NCI-H1930 (cell line): ENCODE measurements at places on chromosomes 3 and 15.

- DNase-seq, result no peak
Observed at GRCh38 chr3:28768439-28768838, 419.8 kb upstream of the AZI2 start.

- DNase-seq, result no peak
Observed at GRCh38 chr15:62209322-62209721, 44.2 kb upstream of the C2CD4B start.

- no peak for DNase-seq
Observed at GRCh38 chr15:77387365-77388105, 32.4 kb downstream of the PEAK1 start.

DNA sequence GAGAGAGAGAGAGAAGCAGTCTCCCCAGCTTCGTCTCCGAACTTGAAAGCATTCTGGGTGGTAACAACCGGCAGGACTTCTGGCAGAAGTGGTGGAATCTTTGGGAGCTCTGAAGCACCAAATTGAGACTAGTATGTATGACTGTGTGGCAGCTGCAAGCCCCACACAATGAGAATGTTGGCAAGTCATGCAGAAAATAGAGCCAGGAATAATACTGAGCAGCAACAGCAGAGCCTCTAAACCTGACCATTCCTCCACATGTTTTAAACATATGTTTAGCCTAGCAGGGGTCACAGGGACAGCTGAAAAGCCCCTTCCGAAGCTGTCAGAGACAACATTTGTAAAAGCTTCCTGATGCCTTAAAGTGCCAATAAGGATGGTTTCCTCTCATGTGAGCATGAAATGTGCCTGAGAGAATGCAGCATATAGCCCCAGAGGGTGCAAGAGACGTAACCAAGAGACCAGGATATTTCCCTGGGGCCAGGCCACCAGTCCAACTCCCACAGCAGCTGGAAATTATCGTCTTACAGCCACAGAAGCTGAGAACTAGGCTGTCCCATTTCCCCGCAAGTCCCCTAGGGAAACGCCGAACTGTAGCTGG is 178.6 kb upstream of the CCDC54 start:
- no peak for DNase-seq

DNA sequence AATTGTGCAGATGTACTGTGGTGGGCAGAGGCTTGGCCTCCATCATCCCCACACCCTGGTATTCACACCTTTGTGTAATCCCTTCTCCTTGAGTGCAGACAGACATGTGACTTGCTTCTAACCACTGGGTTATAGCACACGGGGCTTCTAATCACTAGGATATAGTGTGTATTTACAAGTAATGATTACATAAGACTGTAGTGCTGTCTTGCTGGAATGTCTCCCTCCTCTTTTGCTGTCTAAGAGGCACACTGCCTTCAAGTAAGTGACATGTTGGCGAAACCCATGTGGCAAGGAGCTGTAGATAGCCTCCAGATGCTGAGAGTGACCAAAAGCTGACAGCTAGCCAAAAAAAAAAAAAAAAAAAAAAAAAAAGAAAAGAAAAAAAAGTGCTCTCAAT is 542.7 kb upstream of the MDFIC2 start:
- no peak for DNase-seq

DNA sequence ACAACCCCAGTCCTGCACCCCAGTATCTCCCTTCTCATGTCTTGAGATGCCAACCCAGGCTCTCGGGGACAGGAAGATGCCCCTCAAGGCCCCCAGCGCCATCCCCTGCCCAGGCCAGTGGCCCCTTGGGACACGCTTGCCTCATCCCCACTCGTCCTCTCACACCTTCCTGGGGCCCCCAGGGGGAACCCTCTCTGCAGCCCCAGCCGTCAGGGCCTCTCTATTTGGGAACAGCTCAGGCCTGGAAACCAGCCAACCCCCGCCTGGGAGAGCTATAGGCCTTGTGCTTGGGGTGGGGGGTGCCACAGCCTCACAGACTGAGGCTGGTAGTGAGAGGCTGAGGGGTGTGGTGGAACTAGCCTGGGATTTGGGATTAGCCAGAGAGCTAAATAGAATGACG is 7.8 kb downstream of the LINGO1 start:
- DNase-seq, result no peak

- DNase-seq, result no peak
Observed at GRCh38 chr15:71152542-71152941, 37.3 kb downstream of the THSD4 start.

DNA sequence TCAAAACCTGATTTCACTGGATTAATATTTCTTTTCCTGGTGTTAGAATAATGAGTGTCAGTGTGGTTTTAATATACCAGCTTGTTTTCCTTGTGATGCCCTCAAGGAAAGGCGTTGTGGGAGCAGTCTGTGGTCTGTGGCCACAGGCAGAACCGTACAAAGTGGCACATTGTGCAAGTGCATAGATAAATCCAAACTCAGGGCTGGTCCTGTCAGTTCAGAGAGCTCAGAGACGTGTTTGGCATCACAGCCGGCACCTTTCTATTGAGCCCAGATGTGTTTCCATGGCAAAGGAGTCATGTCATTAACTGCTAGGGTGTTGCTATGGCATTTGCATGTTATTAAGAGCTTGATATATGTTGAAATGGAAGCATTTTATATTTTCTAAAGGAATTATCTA is 289.9 kb upstream of the RASGRP1 start:
- DNase-seq, result no peak

DNA sequence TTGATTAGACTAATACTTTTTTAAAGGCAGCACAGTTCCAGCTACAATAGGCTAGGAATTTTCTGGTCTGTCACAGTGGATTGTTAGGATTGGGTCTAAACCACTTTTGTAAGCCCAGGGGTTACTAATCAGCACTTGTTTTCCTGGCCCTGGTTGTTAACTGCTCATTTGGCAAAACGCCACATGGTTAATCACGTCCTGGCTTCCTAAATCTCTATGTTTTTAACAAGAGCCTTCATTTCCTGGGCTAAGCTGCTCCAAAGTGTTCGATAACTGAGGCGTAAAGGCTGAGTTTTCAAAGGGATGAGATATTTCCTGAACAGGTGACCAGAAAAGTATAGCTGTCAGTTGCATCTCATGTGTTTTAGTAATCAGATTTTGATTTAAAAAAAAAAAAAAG is 38.9 kb upstream of the CLRN1 start:
- DNase-seq, result no peak
